ENCODE measurements at places on chromosomes 6 and 20.

DNA sequence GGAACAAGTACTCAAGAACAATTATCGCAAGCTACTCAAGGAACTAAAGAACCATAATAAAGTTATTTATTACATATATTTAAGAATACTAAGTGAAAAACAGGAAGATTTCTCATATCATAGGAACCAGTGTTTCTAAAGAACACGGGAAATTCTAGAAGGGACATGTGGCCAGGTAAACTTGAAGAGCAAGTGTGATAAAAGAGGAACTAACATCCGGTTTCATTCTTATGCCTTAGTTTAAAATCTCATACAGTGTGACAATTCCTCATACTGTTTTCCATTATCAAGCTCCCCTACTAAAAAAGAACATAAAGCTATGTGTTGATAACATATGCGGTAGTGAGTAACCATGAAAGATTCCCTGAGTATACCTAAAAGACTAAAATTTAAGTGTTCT lies 163.5 kb upstream of the SHLD1 start:
- DNase-seq, result no peak

GRCh38 chr6:45619211-45619760 lies 241.6 kb upstream of the SUPT3H start:
- DNase-seq, result no peak

- no peak for DNase-seq
These were observed 50.2 kb downstream of the GFRA4 start for GRCh38 chr20:3612795-3613572.

DNA sequence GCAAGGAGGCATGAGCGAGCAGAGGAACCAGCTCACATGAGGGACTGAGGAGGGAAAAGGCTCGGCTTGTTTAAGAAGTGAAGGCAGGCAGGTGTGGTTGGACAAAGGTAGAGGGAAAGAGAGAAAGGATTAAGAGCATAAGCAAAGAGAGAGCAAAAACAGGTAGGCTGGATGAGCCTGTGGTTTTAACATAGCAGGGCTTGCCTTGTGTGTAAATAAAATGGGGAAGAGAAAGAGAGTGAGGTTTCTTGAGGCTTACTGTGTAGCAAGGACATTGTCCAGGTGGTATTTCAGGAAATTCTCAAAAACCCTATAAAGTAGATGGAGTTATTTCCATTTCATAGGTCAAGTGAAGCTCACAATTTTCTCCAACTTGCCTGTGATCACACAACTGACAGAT lies 93.9 kb upstream of the HDAC2 start:
- no peak for DNase-seq

DNA sequence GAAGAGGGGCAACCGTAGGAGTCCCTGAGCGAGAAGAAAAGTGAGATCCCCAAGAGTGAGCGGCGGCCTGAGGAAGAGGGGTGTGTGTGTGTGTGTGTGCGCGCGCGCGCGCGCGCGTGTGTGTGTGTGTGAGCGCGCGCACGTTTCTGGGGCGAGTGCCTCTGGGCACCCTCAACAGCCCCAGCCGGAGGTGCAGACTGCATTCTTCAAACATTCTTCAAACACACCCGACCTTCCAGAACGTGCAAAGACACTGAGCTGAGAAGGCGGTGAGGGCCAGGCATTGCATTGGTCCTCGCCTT lies 76.2 kb upstream of the FOXP4 start:
- no peak for DNase-seq

- no peak for DNase-seq
These were observed 92.6 kb upstream of the SOX4 start for GRCh38 chr6:21501021-21501354.

- no peak for DNase-seq
These were observed 93.2 kb downstream of the MMS22L start for GRCh38 chr6:97189767-97190166.

GRCh38 chr6:37382994-37383765 lies 29.4 kb downstream of the RNF8 start:
- DNase-seq, result no peak

DNA sequence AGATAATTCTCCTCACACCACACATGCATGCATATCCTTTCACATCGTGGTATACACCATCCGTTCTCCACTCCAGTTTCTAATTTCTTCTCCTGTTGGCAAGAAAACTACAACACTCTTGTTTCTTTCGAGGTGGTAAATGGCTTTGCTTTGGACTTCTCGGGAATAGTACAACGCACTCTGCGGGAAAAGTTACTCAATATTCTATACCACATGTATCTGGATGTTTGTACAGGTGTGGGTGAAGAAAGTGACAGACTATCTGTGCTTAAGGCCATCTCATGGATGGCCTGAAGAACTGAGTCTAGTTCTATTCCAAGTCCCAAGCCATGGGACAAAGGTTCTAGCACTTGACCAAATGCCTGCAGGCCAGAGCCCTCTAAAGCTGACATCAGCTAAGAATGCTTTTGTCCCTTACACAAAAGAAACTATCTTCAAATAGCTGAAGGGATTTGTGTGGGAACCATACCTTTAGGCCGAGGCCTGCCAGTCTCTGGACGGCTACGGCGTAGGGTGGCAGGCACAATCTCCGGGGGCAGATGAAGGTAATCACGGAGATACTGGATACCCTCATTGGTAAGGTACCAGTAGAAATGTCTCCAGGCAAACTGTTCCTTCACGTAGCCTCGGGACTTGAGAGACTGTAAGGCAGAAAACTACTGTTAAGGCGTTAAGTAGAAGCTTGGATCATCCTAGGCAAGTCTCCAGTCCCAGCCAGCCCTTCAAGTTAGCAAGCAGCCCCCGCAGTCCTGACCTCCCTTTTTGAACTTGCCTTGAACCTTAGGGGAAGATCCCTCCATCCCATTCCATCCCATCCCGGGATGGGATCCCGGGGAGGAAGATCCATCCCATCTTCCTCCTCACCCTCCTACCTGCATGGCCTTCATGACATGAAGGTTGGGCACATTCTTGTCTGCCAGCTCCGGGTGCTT lies 1.4 kb downstream of the RPS10 start:
- no peak for DNase-seq

GRCh38 chr20:46282669-46283068 lies 25.6 kb downstream of the CDH22 start:
- DNase-seq, result no peak

DNA sequence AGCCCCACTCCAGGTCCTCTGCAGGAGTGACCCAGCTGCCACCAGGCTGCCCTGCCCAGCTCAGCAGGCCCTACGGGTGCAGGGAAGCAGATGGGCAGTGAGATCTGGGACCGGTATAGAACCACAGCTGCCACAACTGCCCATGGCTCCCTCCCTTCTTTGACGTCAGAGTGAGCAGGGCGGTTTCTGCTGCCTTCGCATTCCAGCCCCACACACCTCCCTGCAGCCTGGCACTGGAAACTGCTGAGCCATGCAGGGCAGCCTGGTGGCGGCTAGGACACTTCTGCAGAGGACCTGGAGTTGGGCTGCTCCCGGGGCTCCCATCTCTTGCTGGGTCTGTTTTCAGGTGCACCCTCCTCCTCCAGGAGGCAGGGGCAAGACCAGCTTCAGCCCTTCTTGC lies 101.6 kb upstream of the CD93 start:
- no peak for DNase-seq

GRCh38 chr20:34842143-34842542 lies 16.7 kb upstream of the NCOA6 start:
- DNase-seq, result no peak

- DNase-seq, result no peak
These were observed 25.5 kb downstream of the LMBRD1 start for GRCh38 chr6:69771158-69771906.

- no peak for DNase-seq
These were observed 159.8 kb upstream of the SALL4 start for GRCh38 chr20:51961964-51962761.

DNA sequence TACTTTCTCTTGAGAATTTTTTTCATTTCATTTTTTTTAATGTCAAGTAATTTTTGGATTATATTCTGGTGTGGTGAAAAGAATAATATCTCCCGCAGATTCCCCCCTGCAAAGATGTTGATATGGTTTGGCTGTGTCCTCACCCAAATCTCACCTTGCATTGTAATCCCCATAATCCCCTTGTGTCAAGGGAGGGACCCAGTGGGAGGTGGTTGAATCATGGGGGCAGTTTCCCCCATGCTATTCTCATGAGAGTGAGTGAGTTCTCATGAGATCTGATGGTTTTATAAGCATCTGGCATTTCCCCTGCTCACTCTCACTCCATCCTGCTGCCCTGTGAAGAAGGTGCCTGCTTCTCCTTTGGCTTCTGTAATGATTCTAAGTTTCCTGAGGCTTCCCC lies 58.7 kb upstream of the PMEPA1 start:
- no peak for DNase-seq

- no peak for DNase-seq
These were observed 51.3 kb downstream of the PSMG4 start for GRCh38 chr6:3310051-3310448.

GRCh38 chr6:18179770-18180356 lies 24.6 kb downstream of the KDM1B start:
- DNase-seq, result no peak

- DNase-seq, result no peak
These were observed 233.8 kb downstream of the SYNDIG1 start for GRCh38 chr20:24703284-24703610.

DNA sequence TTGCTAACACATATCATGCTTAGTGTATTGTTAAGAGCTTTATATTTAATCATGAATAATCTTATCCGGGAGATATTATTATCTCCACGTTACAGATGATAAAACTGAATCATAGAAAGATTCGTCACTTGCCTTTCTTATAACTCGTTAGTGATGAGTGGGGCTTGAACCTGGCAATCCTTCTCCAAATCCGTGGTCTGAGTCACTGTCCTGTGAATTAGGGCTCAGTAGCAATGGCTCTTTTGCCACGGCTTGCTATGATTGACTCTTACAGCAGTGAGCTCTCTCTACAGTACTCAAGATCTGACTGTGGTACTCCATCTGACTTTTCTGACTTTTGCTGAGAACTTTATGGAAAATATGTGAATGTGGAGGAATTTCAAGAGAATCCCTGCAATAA lies 246.9 kb downstream of the PACRG start:
- no peak for DNase-seq

DNA sequence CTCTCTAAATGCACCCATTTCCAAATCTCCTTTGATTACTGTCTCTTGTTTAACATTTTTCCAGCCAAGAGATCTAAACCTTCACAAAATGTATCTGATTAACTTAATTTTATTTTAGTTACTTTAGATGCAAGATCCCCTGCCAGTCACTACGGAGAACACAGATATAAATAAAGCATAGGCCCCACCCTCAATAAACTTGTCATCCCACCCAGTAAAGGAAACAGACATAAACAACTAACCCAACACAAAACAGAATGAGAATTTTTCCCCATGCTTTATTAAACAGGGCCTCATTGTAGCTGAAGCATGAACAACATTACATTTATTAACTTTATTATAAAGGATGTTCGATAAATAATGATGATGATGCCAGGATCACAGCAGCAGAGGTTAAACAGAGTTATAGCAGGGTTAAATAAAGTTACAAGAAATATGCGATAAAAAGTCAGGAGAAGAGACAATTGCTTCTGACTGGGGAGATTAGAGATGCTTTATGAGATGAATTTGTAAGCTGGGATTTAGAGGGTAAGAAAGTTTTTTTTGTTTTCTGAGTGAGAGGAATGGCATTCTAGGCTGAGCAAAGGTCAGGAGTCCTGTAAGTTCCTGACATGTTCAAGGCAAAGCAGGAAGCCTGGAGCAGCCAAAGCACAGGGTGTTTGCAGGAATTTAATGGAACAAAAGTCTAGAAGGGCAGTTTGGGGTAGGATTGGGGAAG lies 41.1 kb downstream of the TFAP2A start:
- DNase-seq, result no peak

DNA sequence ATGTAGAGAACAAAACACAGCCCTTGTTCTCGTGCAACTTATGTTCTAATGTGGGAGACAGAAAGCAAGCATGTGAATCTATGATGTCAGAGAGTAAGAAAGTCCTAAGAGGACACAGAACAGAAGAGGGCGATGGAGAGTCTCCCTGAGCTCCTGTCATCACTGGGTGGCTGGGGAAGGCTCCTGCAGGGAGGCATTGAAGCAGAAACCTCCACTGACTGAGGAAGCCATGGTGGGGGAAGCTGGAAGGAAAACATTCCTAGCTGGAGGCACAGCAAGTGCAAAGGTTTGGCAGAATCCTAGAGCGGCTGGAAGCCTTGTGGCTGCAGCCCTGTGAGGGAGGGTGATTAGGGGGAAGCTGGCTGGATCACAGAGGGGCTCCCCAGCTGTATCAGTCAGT lies 248.0 kb downstream of the CDH26 start:
- DNase-seq, result no peak

- DNase-seq, result no peak
These were observed 158.7 kb downstream of the SCML4 start for GRCh38 chr6:107665382-107665781.

- DNase-seq, result no peak
These were observed 4.0 kb downstream of the GJA1 start for GRCh38 chr6:121439475-121439874.

GRCh38 chr6:2876210-2877056 lies 26.7 kb downstream of the SERPINB9 start:
- no peak for DNase-seq

- DNase-seq, result no peak
These were observed 2.4 kb downstream of the AGPAT4 start for GRCh38 chr6:161271343-161272030.

DNA sequence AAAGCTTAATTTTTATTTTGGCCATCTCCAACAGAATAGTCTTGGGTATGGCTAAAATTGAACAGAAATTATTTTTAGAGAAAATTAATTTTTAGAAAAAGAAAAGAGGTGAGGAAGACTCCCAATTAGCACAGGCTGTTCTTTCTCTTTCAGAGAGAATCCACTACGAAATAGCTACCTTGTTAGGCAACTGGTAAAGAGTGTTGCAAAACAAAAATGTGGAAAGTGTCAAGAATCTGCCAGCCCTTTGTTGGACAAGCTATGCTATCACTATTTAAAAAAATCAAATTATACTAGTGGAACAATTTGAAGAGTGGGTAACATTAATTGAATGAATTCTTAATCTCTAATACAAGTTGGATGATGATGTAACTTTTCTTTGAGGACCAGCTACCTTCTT lies 19.2 kb upstream of the ZSCAN9 start:
- DNase-seq, result no peak

GRCh38 chr6:70763754-70764510 lies 96.2 kb downstream of the SMAP1 start:
- no peak for DNase-seq

GRCh38 chr6:138987643-138988468 lies at the start of gene REPS1:
TSS of gene REPS1 (minus strand) at chr6:138988253. CDS start at chr6:138987682, 571 bp downstream.
- DNase-seq, result peak; percentile 87

- DNase-seq, result peak; percentile 27
These were observed 369.0 kb downstream of the SYNE1 start for GRCh38 chr6:152267967-152268845.

GRCh38 chr20:7585126-7585679 lies 355.1 kb downstream of the HAO1 start:
- no peak for DNase-seq

- DNase-seq, result no peak
These were observed 137.6 kb upstream of the ATXN1 start for GRCh38 chr6:16898640-16899396.

- peak; percentile 22 for DNase-seq
These were observed 778 bp upstream of the LOC128125822 start for GRCh38 chr6:63571361-63572043.

All from CD4-positive, alpha-beta T cell treated with Interleukin-6 at 100 ng/mL for 8 hours (primary cell).